Stimulated activated CD8-positive, alpha-beta memory T cell treated with anti-CD3 and anti-CD28 coated beads, Interleukin-7, amount 100 ng/mL, for 4 hours (primary cell): ENCODE measurements at places on chromosomes 7 and 10.

- DNase-seq: peak; percentile 63
These were observed 8.5 kb upstream of the SCD start for GRCh38 chr10:100338434-100339036.

DNA sequence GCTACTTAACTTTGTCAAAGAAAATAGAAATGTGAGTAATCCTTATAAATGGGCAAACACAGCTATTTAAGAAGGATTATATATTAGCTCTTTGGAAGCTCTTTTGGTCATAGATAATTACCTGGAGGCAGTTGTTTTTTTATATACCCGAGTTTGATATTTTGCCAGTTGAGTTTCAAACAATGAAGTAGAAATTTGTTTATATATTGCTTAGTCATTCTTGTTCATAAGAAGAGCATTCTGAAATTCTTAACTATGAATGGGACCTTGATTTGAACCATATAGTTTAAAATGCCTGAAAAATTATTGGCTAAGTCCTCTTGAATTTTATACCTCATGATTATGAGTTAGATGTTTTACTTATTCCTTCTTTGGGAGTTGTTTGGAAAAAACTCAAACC is 36.4 kb downstream of the MINPP1 start:
- no peak for DNase-seq

DNA sequence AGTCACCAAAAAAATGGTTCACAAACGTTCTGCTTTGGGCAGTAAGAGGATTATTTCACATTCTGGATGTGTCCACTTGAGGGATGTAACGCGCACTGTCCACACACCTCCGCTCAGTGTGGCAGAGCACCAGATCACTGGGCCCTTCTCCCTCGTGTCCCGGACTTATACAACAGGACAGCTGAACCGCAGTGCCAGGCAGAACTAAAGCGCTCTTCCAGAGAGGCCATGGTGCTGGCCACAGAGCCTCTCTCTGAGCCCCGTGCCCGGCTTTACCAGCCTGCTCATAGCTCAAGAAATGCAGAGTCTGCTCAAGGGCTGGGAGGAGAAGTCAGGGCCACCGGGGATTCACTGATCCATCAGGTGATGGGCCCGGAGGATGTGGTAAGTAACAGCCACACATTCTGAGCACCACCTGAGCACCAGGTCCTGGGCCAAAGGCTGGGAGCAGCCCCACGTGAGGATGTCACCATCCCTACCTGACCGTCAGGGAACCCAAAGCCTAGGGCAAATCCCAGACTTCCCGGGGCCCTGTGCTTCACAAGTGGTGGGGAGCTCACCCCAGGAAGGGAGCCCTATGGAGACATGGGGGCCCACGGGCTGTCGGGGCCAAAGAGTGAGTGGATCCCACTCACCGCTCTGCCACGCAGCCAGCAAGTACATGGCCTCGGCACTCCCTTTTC is 74.9 kb downstream of the FAM53B start:
- no peak for DNase-seq

DNA sequence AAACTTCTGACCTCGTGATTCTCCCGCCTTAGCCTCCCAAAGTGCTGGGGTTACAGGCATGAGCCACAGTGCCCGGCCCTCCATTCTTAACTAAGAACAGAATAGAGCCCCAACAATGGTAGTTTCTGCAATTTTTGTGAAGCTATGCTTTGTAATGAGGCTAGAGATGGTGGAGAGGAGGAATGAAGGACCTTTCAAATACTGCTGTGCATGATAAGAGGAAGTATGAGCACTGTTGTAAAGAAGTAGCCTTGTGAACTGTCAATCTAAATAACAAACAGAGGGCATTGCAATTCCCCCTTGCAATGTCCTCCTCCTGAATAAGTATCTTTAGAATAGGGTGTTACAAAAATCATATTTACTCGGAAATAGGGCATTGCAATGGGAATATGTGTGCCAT is 70.2 kb downstream of the EVX1 start:
- DNase-seq: no peak

GRCh38 chr7:17619196-17619818 is 320.9 kb downstream of the AHR start:
- DNase-seq: no peak

- no peak for DNase-seq
These were observed 1.5 kb downstream of the KMT2E start for GRCh38 chr7:105015390-105015965.

GRCh38 chr10:103835096-103836050 is 20.0 kb downstream of the SH3PXD2A start:
- DNase-seq: no peak

DNA sequence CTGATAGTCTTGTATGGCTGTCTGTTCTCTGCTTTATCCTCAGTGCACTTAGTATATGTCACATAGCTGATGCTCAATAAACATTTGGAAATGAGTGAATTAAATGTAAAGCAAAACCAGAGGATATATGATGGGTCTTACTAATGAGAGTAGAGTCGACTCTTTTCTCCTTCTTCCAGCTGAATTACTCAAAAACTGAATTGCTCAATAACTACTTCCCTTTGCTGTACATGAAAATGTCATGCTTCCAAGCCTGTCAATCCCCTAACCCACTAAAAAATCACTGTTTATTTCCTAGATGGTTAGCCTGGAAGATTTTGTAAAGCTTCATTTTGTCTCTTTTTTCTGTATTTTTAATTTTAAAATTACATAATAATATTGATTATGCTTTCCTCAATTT is 88.0 kb downstream of the OR13A1 start:
- DNase-seq: no peak
